ENCODE measurements at places on chromosomes 2 and 18.

DNA sequence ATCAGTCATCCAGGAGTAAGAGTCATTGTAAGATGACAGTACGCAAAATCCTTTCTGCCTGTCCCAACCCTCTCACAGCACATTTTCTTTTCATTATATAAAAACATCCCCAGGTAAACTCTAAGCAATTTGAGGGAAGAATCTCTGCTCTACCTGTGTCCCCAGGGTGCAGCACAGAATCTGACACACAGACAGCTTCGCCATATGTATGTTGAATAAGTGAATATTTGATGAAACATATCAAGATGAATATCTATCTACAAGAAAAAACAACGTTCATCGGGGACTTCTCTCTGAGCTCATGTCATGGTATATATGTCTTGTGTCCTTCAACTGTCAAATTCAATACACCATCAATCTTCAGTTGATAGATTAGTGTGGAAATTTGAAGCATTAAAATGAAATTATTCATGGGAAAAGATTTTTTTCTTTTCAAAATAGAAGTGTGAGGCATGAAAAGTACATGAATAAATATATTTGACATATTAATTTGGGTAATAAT, 94.5 kb upstream of the KYNU start:
- no peak for DNase-seq

GRCh38 chr2:168587307-168587706, 131.2 kb downstream of the CERS6 start:
- no peak for DNase-seq

DNA sequence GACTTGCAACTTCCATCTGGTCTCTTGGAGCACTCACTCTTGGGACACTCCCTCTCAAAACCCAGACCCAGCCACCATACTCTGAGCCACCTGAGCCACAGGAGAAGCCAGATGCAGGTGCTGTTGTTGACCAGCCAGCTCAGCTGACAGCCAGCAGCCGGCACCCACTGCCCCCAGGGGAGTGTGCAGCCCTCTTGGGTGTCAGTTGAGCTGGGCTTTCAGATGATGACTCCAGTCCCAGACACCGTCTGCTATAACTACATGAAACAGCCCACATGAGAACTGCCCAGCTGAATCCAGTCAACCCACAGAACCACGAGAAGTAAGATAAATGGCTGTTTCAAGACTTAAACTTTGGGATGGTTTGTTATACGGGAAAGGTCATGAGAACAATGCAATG, 10.7 kb upstream of the IGFBP2 start:
- no peak for DNase-seq

GRCh38 chr2:37886745-37887144, 38.3 kb upstream of the RMDN2 start:
- DNase-seq: no peak

DNA sequence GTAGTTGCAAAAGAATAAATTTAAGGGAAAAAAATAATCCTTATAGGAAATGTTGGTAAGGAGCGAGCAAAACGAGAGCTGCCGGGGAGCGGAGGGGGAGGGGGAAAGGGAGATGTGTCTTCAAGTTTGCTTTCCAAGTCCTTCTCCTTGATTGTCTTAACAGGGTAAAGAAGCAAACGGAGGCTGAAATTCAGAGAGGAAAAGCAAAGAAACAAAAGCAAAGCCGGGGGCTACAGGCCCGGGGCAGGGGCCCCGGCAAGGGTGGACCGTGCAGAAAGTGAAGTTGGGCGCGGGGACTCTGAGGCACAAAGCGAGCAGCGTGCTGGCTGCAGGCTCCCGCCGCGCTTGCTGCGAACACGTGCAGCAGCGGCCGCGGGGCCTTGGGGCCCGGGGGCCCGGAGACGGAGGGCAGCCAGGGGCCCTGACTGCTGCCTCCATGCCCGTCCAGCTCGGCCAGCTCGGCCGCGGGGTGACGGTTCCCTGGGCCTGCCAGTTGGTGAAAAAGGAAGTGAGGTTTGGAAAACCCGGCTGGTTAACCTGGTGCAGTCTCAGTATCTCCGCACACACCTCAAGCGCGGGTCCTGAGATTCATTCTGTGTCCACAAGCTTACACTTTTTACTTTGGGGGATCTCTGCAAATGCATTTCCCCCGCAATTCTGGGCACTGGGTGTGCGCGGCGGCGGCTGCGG, 4.1 kb downstream of the BCL11A start:
- DNase-seq: no peak

DNA sequence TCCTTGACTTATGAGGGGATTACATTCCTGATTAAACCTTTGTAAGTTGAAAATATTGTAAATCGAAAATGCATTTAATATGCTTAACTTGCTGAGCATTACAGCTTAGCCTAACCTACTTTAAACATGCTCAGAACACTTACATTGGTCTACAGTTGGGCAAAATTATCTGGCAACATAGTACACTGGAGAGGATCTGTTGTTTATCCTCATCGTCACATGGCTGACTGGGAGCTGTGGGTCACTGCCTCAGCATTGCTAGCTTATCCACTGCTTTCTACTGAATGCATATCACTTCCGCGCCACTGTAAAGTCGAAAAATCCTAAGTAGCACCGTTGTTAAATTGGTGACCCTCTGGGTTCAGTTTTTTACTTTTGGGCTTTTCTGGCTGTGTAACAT, 13.7 kb downstream of the PMS1 start:
- DNase-seq: no peak

DNA sequence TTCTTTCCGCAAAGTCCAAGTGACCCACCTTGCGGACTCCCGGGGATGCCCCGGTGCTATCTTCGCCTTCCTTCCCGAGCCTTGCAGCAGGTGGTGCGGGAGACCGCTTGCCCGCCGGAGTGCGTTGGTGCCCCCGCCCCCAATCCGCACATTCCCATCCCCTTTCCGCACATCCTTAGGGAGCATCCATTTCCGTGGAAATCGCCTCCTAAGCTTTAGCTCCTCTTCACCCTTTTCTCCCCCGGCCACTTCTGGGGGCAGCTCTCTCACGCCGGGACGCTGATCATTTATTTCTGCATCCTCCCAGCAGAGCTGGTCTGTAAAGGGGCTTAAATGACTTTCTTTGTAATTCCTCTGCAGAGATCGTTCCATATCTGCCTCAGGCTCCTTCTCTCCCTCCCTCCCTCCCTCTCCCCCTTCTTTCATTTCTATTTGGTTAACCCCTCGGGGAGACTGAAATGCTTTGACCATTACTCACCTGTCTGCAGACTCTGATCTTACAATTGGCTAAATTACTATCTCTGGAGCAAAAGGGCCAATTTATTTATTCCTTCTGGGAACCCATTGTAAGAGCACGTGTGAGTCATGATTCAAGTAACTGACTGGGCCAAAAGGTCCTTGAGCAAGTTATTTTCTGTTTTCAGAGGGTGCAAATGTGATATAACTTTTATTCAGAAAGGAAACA, 1.3 kb upstream of the LYPD1 start:
- no peak for DNase-seq

GRCh38 chr2:121245913-121246312, 39.1 kb downstream of the TFCP2L1 start:
- no peak for DNase-seq

Measured in activated naive CD4-positive, alpha-beta T cell treated with anti-CD3 and anti-CD28 coated beads, Interleukin-2, amount 50 U/mL, for 72 hours (primary cell).